ENCODE measurements at places on chromosomes 3 and 15.

- DNase-seq: peak; percentile 12
Observed at GRCh38 chr15:92907896-92908712, 8.0 kb downstream of the CHD2 start.

- no peak for DNase-seq
Observed at GRCh38 chr15:38894243-38894948, 329.8 kb upstream of the RASGRP1 start.

GRCh38 chr3:149848238-149848637 lies 35.2 kb downstream of the RNF13 start:
- DNase-seq: no peak

- DNase-seq: no peak
Observed at GRCh38 chr3:87867001-87867400, 191.8 kb downstream of the CGGBP1 start.

- DNase-seq: no peak
Observed at GRCh38 chr3:122936335-122936734, 91.2 kb downstream of the SEMA5B start.

- no peak for DNase-seq
Observed at GRCh38 chr3:178342111-178342510, 194.1 kb upstream of the KCNMB2 start.

DNA sequence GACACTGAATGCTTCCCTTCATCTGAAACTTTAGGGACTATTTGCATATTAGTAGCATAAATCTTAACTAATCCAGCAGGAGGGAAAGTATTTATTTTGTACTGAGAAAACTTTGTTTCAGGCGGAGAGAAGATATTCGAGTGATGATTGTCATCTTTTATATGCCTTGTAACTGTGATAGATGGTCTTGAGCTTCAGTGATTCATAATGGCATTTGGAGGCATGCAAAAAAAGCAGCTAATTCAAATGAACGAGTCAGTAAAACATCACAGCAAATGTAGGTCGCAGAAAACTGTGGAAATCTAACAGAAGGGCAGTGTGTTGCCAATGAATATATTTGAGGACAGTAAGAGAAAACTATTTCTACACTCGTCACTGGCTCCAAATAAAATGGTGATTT lies 643.7 kb upstream of the NAALADL2 start:
- no peak for DNase-seq

DNA sequence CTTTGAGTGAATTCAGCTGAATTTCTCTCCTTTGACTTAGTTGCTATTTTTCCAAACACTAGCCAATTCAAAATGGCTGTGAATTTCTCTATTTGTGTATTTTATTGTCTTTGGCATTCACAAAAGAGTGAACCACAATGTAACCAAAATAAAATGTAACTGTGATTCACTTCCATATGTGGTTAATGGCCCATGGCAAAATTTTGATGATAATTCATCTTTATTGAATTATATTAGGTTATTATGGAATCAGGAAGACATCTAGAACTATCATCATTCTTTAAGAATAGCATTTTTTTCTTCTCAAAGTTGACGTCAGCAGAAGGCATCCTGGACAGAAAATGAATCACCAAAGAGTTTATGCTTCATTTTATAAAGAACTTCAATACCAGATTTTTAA lies 705.3 kb upstream of the NAALADL2 start:
- no peak for DNase-seq

DNA sequence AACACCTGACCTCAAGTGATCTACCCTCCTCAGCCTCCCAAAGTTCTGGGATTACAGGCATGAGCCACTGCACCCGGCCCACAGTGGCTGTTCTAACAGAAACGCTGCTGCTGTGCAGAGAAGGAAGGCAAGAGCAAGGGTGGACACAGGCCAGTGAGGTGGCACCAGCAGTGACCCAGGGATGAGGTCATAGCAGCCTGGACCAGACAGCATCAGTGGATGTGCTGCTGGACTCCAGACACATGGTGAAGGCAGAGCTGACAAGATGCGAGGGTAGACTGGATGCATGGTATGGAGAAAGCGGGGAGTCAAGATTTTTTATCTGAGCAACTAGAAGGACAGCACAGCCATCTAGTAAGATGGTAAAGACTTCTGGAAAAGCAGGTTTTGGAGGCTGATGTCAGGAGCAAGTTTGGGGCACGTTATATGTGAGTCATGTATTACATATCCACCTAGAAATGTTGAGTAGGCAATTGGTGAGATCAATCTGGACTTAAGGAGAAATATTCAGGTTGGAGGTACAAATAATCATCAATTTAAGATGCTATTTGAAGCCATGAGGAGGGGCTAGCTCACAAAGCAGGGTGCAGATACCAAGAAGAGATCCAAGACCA lies 22.1 kb upstream of the TJP1 start:
- peak; percentile 3 for DNase-seq

DNA sequence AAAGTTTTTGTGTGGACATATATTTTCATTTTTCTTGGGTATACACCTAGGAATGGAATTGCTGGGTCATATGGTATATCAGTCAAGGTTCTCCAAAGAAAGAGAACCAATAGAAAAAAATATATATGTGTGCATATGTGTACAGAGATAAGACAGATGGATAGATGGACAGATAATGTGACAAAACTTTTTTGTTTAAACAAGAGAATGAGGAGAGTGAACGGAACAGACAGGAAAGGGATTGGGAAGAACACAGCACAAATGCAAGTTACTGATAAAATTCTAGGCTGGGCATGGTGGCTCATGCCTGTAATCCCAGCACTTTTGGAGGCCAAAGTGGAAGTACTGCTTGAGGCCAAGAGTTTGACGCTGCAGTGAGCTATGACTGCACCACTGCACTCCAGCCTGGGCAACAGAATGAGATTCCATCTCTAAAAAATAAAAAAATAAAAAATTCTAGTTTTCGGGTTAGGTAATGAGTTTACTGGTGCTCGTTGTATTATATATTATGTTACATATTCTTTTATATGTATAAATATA lies 50.0 kb downstream of the HSPBAP1 start:
- no peak for DNase-seq

GRCh38 chr3:80213086-80213485 lies 445.3 kb upstream of the ROBO1 start:
- DNase-seq: peak; percentile 0

Data from DMS53 (cell line).